Aorta (tissue), 5 donors: ENCODE measurements at places on chromosomes 6 and 20. TPM values are rescaled to one million over a fixed set of nuclear protein-coding genes. Genes with fewer than 3 reads are reported as not detected.

EIF6 gene
- total RNA-seq, result 77.7 TPM

ZSWIM3 gene
- 2.5 TPM for total RNA-seq

BPIFB3 gene
- not detected for total RNA-seq

CYP24A1 gene
- not detected for total RNA-seq

GPR31 gene
- total RNA-seq, result not detected

BEND6 gene
- total RNA-seq, result 5.5 TPM

LY86 gene
- 3.6 TPM for total RNA-seq

VSTM2L gene
- 3.1 TPM for total RNA-seq

TINAG gene
- not detected for total RNA-seq

TMEM242 gene
- 17.5 TPM for total RNA-seq

FUCA2 gene
- total RNA-seq, result 36.6 TPM

OR12D2 gene
- total RNA-seq, result not detected

ENPP5 gene
- total RNA-seq, result 3.7 TPM

DNA sequence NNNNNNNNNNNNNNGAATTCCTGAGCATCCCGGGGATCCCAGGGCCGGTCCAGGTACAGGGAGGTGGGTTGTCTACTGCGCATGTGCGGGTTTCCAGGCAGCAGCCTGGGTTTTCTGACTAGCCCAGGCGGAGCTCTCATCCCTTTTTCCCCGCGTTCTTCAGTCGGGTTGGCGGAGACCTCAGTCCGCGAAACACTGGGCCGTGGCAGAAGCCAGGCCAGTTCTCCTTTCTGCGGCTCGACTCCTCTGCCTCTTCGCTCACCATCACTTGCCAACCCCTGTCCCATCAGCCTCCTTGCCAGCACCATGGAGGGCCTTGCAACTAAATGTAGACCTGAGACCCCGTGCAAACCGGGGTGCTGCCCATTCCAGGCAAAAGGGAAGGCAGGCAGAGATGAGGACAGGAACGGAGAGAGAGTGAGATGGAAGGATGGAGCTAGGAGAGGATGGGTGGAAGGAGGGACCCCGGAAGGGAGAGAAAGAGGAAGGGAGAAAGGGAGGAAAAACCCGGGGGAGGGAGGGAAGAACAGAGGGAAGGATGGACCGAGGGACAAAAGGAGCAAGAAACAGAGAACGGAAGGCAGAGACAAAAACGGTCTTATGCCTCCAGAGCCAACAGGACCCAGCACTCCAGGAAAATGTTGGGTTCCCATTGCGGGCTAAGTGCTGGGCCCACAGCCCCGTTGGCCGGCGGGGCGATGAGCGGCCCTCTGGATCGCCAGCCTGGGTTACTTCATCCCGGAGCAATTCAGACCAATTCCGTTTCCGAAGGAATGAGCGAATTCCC lies 445.4 kb upstream of the DEFB115 start:
- H3K36me3 ChIP-seq, result no peaks in the 10 kb centered on the region
- H3K27ac ChIP-seq, result no peak overlapping the region
- DNase-seq, result peak; percentile 71
- H3K4me1 ChIP-seq, result no peaks in the 10 kb centered on the region
- H3K4me3 ChIP-seq, result no peak overlapping the region
- no peaks in the 10 kb centered on the region for H3K27me3 ChIP-seq

DNA sequence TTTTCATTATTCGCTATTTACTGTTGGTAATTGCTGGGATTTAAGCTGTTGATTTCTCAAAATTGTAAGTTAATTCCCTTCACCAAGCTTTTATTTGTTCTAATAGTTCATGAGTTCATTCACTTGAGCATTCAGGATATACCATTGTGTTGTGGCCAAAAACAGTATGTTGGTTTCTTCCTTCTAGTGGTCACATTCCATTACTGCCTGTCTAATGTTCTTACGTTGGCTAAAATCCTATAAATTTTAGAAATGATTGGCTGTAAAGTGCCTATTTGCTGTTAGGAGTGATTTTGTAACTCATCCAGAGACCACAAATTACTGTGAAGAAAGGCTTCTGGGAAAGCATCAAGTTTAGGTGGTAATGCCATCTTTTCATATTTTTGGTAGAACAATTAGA lies 76.3 kb downstream of the FARS2 start:
- DNase-seq, result no peak
- H3K27me3 ChIP-seq, result no peaks in the 10 kb centered on the region
- H3K4me1 ChIP-seq, result peaks cover 8% of the 10 kb centered on the region
- no peak overlapping the region for H3K4me3 ChIP-seq
- no peak overlapping the region for H3K27ac ChIP-seq

GRCh38 chr6:41058783-41059181 lies 5.8 kb downstream of the APOBEC2 start:
- no peak overlapping the region for H3K27ac ChIP-seq
- no peaks in the 10 kb centered on the region for H3K27me3 ChIP-seq
- no peak for DNase-seq
- H3K36me3 ChIP-seq, result no peaks in the 10 kb centered on the region
- H3K4me3 ChIP-seq, result no peak overlapping the region

DNA sequence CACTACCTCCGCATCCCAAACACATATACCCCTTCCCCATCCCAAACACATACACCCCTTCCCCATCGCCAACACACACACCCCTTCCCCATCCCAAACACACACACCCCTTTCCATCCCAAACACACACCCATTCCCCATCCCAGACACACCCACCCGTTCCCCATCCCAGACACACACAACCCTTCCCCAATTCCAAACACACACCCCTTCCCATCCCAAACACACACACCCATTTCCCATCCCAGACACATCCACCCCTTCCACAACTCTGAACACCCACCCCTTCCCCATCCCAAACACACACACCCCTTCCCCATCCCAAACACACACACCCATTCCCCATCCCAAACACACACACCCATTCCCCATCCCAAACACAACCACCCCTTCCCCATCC lies 314.5 kb downstream of the KIF16B start:
- H3K27me3 ChIP-seq, result no peaks in the 10 kb centered on the region
- no peak for DNase-seq
- H3K36me3 ChIP-seq, result no peaks in the 10 kb centered on the region
- H3K27ac ChIP-seq, result no peak overlapping the region
- no peak overlapping the region for H3K4me3 ChIP-seq
- no peaks in the 10 kb centered on the region for H3K4me1 ChIP-seq

DNA sequence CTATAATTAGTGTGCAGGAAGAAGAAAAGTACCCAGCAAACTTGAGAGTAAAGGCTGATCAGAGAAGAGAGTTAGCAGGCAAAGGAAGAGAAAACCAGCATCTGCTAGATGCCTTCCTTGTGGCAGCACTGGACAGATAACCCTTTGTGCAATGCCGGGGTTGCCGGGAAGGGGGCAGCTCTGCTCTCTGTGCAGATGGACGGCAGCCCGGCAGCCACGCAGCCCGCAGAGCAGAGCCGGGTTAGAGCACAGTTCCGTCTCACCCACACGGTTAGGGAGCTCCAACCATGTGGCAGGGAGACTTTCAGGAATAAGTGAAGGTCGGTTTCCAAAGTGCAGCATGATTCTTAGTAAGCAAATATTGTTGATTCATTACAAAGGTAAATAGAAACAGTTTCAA lies 80.0 kb upstream of the RPS6KA2 start:
- no peaks in the 10 kb centered on the region for H3K36me3 ChIP-seq
- no peak for DNase-seq
- no peaks in the 10 kb centered on the region for H3K27me3 ChIP-seq
- H3K27ac ChIP-seq, result no peak overlapping the region

- no peaks in the 10 kb centered on the region for H3K4me1 ChIP-seq
- no peaks in the 10 kb centered on the region for H3K36me3 ChIP-seq
- no peak overlapping the region for H3K27ac ChIP-seq
- H3K4me3 ChIP-seq, result no peak overlapping the region
- no peaks in the 10 kb centered on the region for H3K27me3 ChIP-seq
- peak; percentile 16 for DNase-seq
These were observed 53.7 kb downstream of the HNF4A start for GRCh38 chr20:44409132-44409600.

- no peak overlapping the region for H3K27ac ChIP-seq
- no peak for DNase-seq
- H3K36me3 ChIP-seq, result no peaks in the 10 kb centered on the region
These were observed 14.4 kb downstream of the KPNA5 start for GRCh38 chr6:116695401-116695800.

DNA sequence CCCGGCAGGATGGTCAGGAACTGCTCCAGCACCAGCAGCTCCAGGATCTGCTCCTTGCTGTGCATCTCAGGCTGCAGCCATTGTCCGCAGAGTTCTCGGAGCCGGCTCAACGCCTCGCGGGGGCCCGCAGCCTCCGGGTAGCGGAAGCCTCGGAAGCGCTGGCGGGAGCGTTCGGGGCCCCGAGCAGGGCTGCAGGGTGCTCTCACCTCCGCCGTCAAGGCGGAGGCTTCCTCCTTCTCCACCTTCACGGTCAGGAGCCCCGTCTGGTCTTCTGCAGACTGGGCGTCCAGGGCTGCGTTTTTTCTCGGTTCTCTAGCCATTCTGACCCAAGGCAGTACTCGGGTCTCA lies 434 bp downstream of the ZKSCAN4 start:
- H3K4me1 ChIP-seq, result no peaks in the 10 kb centered on the region
- no peaks in the 10 kb centered on the region for H3K27me3 ChIP-seq
- no peaks in the 10 kb centered on the region for H3K36me3 ChIP-seq
- peak overlapping the region; percentile 98 for H3K4me3 ChIP-seq
- H3K27ac ChIP-seq, result no peak overlapping the region

DNA sequence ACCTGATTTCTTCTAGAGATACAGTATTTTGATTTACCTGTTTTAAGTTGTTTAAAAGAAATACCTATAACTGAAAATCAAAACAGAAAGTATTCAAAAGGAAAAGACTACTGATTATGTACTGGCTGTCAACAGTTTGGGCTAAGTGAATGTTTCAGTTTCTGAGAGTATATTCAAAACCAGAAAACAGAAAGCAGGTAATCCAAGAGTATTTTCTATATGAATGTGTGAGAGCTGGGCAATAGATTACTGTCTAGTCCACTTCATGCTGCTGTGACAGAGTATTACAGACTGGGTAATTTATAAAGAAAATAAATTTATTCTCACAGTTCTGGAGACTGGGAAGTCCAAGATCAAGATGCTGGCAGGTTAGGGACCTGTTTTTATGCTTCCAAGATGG lies 261.0 kb downstream of the ARHGAP18 start:
- no peak for DNase-seq
- H3K36me3 ChIP-seq, result no peaks in the 10 kb centered on the region
- H3K27me3 ChIP-seq, result no peaks in the 10 kb centered on the region
- no peak overlapping the region for H3K4me3 ChIP-seq

GRCh38 chr6:148566664-148567350 lies 180.0 kb upstream of the UST start:
- no peak overlapping the region for H3K4me3 ChIP-seq
- H3K4me1 ChIP-seq, result no peaks in the 10 kb centered on the region
- no peak for DNase-seq
- no peaks in the 10 kb centered on the region for H3K27me3 ChIP-seq
- no peak overlapping the region for H3K27ac ChIP-seq

DNA sequence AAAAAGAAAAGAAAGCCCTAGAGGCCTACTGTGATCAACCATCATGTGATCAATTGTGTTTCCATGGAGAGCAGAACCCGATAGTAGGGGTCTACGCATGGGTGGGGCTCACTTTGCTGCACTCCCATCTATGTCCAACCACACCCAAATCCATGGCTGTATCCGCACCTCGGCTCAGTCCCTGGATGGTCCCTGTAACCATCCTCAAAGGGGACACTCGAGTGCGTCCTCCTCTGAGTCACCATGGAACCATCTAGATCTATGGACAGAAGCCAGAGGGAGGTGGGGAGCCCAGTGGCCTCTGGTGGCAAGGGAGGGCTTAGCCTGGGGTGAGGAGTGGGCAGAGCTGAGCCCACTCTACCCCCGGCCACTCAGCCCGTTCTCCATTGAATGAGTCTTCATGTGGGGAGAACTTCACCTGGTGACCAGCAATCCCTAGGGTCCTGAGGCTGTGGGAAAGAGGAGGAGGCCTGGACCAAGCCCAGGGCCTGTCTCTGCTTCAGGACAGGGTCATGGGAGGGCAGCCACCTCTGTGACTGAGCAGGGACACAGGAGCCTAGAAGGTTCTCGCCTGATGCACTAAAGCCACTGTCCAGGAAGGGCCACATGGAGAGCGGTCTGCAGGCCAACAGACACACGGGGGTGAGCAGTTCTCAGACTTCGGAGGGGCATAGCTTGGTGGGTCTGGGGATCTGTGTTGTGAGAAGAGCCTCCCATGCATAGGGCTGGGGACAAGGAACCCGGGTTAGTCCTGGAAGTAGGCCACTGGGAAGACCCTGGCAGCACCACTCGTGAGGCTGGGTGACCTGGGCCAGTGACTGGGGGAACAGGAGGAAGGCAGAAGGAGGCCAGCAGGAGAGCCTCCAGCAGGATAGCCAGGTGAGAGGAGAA lies 19.3 kb downstream of the RAET1L start:
- H3K27ac ChIP-seq, result no peak overlapping the region
- H3K4me3 ChIP-seq, result no peak overlapping the region
- DNase-seq, result no peak
- no peaks in the 10 kb centered on the region for H3K27me3 ChIP-seq
- H3K4me1 ChIP-seq, result no peaks in the 10 kb centered on the region
- no peaks in the 10 kb centered on the region for H3K36me3 ChIP-seq

- DNase-seq, result no peak
- no peaks in the 10 kb centered on the region for H3K4me1 ChIP-seq
- H3K27me3 ChIP-seq, result no peaks in the 10 kb centered on the region
- no peaks in the 10 kb centered on the region for H3K36me3 ChIP-seq
- no peak overlapping the region for H3K27ac ChIP-seq
- no peak overlapping the region for H3K4me3 ChIP-seq
These were observed 23.1 kb downstream of the LBP start for GRCh38 chr20:38369389-38369788.

DNA sequence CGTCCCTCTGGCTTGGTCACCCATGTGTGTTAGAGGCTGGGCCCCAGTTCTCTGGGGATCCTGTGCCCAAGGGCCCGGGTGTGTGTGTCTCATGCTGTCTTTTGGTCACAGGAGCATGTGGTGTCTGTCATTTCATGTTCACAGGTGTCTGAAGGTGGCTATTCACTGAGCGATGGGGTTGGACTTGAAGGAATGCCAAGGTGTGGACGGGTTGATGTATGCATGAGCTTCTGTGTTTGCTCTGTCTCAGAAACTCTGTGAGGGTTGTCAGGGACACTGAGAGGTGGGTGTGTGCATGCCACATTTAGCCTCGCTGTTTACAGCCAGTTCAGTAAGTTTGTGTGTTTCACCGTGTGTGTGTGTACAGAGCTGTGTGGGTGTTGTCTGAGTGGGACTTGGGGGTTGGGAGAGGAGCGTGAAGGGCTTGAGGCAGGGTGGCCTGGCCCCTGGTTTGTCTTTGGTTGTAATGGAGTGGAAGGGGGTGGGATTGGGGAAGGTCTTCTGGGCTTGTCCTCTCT lies 1.2 kb downstream of the DDR1 start:
- no peak overlapping the region for H3K4me3 ChIP-seq
- no peaks in the 10 kb centered on the region for H3K4me1 ChIP-seq
- no peak for DNase-seq
- H3K27me3 ChIP-seq, result no peaks in the 10 kb centered on the region

GRCh38 chr6:169846286-169847056 lies 95.0 kb downstream of the ERMARD start:
- no peaks in the 10 kb centered on the region for H3K36me3 ChIP-seq
- H3K4me3 ChIP-seq, result no peak overlapping the region
- no peak overlapping the region for H3K27ac ChIP-seq
- H3K4me1 ChIP-seq, result no peaks in the 10 kb centered on the region
- no peaks in the 10 kb centered on the region for H3K27me3 ChIP-seq
- no peak for DNase-seq

- H3K36me3 ChIP-seq, result no peaks in the 10 kb centered on the region
- no peak for DNase-seq
- no peaks in the 10 kb centered on the region for H3K4me1 ChIP-seq
- H3K27me3 ChIP-seq, result no peaks in the 10 kb centered on the region
These were observed 296 bp downstream of the DZANK1 start for GRCh38 chr20:18466574-18466893.

- no peaks in the 10 kb centered on the region for H3K27me3 ChIP-seq
- H3K27ac ChIP-seq, result no peak overlapping the region
- no peak overlapping the region for H3K4me3 ChIP-seq
- DNase-seq, result no peak
- H3K36me3 ChIP-seq, result no peaks in the 10 kb centered on the region
- H3K4me1 ChIP-seq, result no peaks in the 10 kb centered on the region
These were observed 18.0 kb upstream of the PACSIN1 start for GRCh38 chr6:34447910-34448309.
